Glutamatergic neuron (in vitro differentiated cells): ENCODE measurements at places on chromosomes 11 and 22. TPM values are rescaled to one million over a fixed set of nuclear protein-coding genes. Genes with fewer than 3 reads are reported as not detected.
A peak's percentile ranks its signal among the peaks of the same experiment; 100 is the strongest.

The TFIP11 gene
- 39.9 TPM for total RNA-seq

- H3K27ac ChIP-seq: no peak overlapping the region
- DNase-seq: no peak
- no peak overlapping the region for H3K4me3 ChIP-seq
- no peaks in the 10 kb centered on the region for H3K36me3 ChIP-seq
- H3K4me1 ChIP-seq: no peaks in the 10 kb centered on the region
Observed at GRCh38 chr22:45934659-45935341, 42.2 kb downstream of the WNT7B start.

The APOBEC3H gene
- not detected for total RNA-seq

The HPX gene
- total RNA-seq: 9.6 TPM

GRCh38 chr11:34407121-34407813 is 31.5 kb upstream of the CAT start:
- no peaks in the 10 kb centered on the region for H3K36me3 ChIP-seq
- H3K27ac ChIP-seq: no peak overlapping the region

GRCh38 chr11:41245704-41246398 is 213.6 kb downstream of the LRRC4C start:
- no peak overlapping the region for H3K27ac ChIP-seq
- H3K27me3 ChIP-seq: no peaks in the 10 kb centered on the region
- no peaks in the 10 kb centered on the region for H3K36me3 ChIP-seq

GRCh38 chr22:19546680-19547079 is 22.5 kb upstream of the CLDN5 start:
- H3K4me1 ChIP-seq: no peaks in the 10 kb centered on the region
- no peak for DNase-seq
- no peaks in the 10 kb centered on the region for H3K27me3 ChIP-seq
- no peaks in the 10 kb centered on the region for H3K36me3 ChIP-seq
- H3K4me3 ChIP-seq: no peak overlapping the region

The CTSF gene
- 31.1 TPM for total RNA-seq

DNA sequence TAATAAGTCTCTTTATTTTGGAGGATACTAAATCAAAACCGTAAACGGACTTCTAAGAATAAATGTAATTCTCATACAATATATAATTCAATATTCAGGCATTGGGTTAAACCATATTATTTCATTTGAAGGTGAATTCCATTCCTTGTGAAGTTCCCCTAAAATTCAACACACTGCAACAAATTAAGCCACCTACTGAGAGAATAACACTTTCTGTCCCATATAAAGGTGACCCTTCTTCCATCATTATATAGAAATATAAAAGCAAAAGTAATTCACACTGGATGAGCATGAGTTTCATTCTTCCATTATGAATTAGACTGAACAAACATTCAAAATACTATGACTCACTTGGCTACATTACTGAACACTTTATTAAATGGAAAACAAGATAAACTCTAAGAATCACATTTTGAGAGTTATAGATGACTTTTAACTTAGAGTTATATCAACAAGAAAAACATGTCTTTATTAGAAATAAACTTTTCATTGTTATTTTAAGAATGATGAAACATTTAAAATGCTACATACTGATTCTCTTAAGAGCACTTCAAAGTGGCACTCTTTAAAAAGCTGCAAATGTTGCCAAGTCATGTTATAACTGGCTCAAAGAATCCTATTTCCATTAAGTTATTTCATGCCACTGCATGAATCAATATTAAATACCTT is 2.8 kb downstream of the SESN3 start:
- H3K27ac ChIP-seq: no peak overlapping the region
- H3K36me3 ChIP-seq: no peaks in the 10 kb centered on the region
- peaks cover 2% of the 10 kb centered on the region for H3K27me3 ChIP-seq
- H3K4me3 ChIP-seq: peak overlapping the region; percentile 99
- no peak for DNase-seq

The GGTLC2 gene
- total RNA-seq: not detected

GRCh38 chr22:22031183-22031945 is 48.8 kb upstream of the TOP3B start:
- H3K27ac ChIP-seq: no peak overlapping the region
- H3K4me1 ChIP-seq: no peaks in the 10 kb centered on the region
- peaks cover 4% of the 10 kb centered on the region for H3K36me3 ChIP-seq
- no peak for DNase-seq

- H3K4me1 ChIP-seq: peaks cover 14% of the 10 kb centered on the region
- no peak for DNase-seq
- H3K27ac ChIP-seq: no peak overlapping the region
- no peak overlapping the region for H3K4me3 ChIP-seq
Observed at GRCh38 chr11:92308366-92308765, 83.7 kb downstream of the FAT3 start.

DNA sequence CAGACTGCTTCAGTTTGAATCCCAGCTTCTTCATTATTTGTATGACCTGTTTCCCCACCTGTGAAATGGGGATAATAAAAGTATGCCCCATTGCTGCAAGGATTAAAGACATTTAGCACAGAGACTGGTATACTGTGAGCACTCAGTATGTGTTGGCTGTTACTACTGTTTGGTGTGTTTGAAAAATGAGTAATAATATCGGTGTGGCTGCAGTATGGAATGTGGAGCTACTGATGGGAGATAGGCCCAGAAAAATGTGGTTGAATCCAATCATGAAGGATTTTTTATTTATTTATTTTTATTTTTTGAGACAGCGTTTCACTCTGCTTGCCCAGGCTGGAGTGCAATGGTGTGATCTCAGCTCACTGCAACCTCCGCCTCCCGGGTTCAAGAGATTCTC is 9.1 kb upstream of the C1QTNF4 start:
- H3K4me1 ChIP-seq: peaks cover 30% of the 10 kb centered on the region
- peaks cover 10% of the 10 kb centered on the region for H3K27me3 ChIP-seq

DNA sequence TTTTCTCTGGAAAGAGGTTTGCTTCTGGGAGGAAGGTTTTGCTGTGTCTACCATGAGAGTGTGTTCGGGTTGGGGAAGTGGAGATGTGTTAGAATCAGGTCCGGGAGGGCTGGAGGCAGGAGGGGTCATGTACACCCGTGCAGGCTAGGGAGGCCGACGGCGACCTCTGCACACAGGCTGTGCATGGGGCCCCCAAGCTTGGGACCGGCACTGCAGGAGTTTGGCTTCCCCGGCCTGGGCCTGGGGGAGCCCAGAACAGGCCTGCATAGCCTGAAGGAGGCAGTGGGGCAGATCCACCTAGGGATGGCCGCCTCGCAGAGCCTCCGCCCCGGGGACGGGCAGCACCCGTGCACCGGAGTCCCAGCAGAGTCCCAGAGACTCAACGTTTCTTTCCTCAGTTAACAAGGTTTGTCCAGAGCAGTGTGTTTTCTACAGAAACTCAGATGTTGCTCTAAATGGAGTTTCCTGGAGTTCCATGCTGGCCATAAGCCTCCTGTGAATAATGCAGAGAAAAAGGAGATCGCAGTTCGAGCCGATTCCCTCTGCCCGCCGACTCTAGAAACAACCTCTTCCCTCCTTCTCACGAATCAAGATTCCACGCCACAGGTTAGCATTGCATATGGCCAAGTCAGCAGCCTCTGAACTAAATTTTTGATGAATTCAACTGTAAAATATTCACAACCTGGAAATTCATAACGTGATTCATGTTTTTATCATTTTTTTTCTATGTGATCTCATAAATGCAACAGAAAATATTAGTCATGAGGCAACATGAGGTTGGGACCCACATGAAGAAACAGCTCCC is 427.3 kb downstream of the BRD1 start:
- H3K4me3 ChIP-seq: no peak overlapping the region
- peaks cover 6% of the 10 kb centered on the region for H3K36me3 ChIP-seq
- peaks cover 6% of the 10 kb centered on the region for H3K27me3 ChIP-seq
- no peak for DNase-seq
- H3K27ac ChIP-seq: no peak overlapping the region

GRCh38 chr11:110471371-110471770 is 41.6 kb downstream of the FDX1 start:
- H3K4me3 ChIP-seq: no peak overlapping the region
- no peaks in the 10 kb centered on the region for H3K4me1 ChIP-seq
- no peak for DNase-seq
- no peak overlapping the region for H3K27ac ChIP-seq
- peaks cover 3% of the 10 kb centered on the region for H3K27me3 ChIP-seq
- no peaks in the 10 kb centered on the region for H3K36me3 ChIP-seq

The SULT4A1 gene
- total RNA-seq: 79.5 TPM

DNA sequence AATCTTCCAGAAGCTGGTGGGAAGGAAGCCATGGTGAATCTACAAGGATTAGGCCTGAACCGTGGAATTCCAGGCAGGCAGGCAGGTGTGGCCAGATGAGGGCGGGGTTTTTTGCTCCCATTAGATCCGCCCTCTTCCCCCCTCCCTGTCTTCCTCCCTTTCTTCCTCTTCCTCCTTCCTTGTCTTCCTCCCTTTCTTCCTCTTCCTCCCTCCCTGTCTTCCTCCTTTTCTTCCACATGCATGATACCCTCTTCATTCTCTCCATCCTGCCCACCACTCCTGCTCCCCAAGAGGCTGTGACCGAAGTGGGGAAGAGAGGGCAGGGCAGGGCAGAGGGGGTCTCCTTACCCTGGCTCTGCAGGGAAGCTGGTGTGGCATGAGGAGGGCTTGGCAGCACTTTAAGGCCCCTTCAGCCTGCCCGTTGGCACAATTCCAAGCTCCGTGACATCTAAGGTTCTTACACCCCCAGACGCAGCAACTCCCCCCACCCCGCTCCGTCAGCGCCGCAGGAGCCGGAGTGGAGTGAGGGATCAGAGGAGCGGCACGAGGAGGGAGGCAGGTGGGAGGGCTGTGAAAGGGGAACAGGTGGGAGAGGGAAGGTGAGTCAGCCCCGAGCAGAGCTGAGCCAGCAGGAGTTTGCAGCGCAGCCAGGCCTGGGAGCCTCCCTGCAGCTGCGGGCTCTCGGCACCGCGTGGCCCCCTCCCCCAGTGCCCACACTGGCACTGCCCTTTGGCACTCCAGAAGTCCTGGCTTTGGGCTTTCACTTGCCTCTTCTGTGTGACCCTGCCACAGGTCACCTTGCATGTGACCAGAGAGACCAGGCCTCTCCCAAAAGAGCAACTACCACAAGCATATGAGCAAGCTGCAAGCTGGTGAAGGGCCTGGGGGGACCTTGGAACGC is 32.1 kb downstream of the KCNJ4 start:
- H3K27ac ChIP-seq: no peak overlapping the region
- no peak overlapping the region for H3K4me3 ChIP-seq
- no peaks in the 10 kb centered on the region for H3K36me3 ChIP-seq
- DNase-seq: no peak
- no peaks in the 10 kb centered on the region for H3K4me1 ChIP-seq
- peaks cover 3% of the 10 kb centered on the region for H3K27me3 ChIP-seq

DNA sequence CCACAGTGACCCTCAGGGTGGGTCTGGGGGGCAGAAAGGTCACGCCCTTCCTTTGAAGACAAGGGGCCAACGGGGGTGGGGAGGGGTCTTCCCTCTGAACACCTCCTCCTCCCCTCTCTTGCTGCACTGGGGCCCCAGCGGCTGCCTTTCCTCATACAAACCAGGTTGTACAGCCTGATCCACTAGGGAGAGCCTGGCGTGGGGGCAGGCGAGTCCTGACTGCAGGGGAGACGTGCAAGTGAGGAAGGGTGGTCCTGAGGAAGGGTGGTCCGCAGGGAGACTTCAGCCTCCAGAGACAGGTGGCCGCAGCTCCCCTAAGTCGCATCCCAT is 43.6 kb upstream of the LINC01488 start:
- no peak overlapping the region for H3K27ac ChIP-seq
- peaks cover 3% of the 10 kb centered on the region for H3K27me3 ChIP-seq
- DNase-seq: no peak
- peaks cover 12% of the 10 kb centered on the region for H3K4me1 ChIP-seq
- H3K36me3 ChIP-seq: no peaks in the 10 kb centered on the region
- H3K4me3 ChIP-seq: no peak overlapping the region

The RCN1 gene
- total RNA-seq: 200 TPM
